ENCODE measurements at places on chromosomes 12 and 14.
A peak's percentile ranks its signal among the peaks of the same experiment; 100 is the strongest.

GRCh38 chr12:1083151-1083888 lies 92.3 kb downstream of the ERC1 start:
- no peak for DNase-seq

DNA sequence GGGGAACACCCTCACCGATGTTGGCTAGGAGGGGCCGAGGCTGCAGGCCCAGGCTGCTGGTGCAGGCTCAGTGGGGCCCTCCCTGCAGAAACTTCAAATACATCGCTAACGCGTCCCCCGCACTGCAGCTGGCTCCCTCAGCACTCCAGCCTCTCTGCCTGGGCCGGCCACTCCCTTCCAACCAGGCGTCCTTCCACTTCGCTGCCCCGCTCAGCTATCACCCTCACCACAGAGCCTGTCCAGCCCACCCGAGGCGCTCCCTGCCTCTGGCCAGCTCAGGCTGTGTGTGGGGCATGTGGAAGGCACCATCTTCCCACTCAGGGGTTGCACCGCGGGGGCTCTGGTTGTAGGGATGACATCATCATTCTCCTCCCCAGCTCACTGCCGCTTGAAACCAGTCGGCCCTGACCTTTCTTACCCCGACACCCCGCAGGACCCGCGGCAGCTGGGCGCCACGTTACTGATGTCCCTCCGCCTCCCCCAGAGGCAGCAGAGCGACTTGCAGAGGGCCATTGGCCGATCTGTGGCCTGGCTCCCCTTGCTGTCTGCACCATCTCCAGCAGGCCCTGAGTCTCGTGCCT lies 199.9 kb upstream of the RTL1 start:
- no peak for DNase-seq

GRCh38 chr12:52221912-52222457 lies 11.1 kb upstream of the KRT7 start:
- DNase-seq, result peak; percentile 41

- no peak for DNase-seq
These were observed 74.3 kb downstream of the NCOR2 start for GRCh38 chr12:124492879-124493808.

GRCh38 chr12:83027021-83027723 lies 340.5 kb downstream of the TMTC2 start:
- no peak for DNase-seq

DNA sequence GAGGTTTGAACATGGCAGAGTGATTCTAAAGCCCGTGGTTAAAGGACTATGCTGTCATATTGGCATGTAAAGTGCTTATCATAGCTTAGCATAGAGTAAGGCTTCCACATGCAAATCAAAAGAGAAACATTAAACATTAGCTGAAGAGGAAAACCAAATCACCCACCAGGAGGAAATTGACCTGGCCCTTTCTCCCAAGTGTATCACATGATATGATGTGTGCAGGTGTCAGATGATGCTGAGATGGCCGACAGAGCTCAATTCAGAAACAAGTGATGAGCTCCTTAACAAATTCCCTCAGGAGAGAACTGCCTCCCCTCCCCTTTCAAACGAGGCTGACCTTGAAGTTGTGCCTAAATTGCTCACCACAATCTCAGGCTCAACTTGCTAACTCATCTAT lies 217.1 kb upstream of the BTG1 start:
- DNase-seq, result no peak

Measured in foreskin melanocyte (primary cell).